ENCODE measurements at places on chromosomes 12 and 14. TPM values are rescaled to one million over a fixed set of nuclear protein-coding genes. Genes with fewer than 3 reads are reported as not detected.
A peak's percentile ranks its signal among the peaks of the same experiment; 100 is the strongest.

DNA sequence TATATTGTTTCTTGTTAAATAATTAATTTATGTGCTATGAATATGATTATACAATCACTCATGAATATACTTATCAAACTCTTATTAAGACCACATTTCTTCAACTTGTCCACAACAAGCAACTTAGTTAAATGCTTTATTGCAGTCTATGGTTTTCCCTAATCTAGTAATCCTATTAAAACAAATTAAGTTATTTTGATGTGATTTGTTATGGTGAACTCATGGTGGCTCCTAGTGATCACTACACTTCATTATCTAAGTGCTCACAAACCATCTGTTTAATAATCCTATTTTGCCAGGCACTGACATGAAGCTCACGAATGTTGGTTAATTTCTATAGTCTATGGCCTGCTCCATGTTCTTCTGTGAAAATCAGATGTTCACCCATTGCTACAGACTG lies 42.9 kb downstream of the INSM2 start:
- no peak overlapping the region for H3K27ac ChIP-seq
- H3K4me1 ChIP-seq = no peaks in the 10 kb centered on the region
- no peak overlapping the region for H3K4me3 ChIP-seq
- H3K36me3 ChIP-seq = no peaks in the 10 kb centered on the region
- H3K27me3 ChIP-seq = no peaks in the 10 kb centered on the region

- H3K27ac ChIP-seq = no peak overlapping the region
- H3K4me1 ChIP-seq = no peaks in the 10 kb centered on the region
- no peak overlapping the region for H3K4me3 ChIP-seq
- no peaks in the 10 kb centered on the region for H3K27me3 ChIP-seq
- no peaks in the 10 kb centered on the region for H3K36me3 ChIP-seq
Observed at GRCh38 chr14:71472356-71473340, 459.6 kb upstream of the RGS6 start.

- H3K27ac ChIP-seq = no peak overlapping the region
- H3K4me1 ChIP-seq = peaks cover 17% of the 10 kb centered on the region
- DNase-seq = peak; percentile 62
- no peaks in the 10 kb centered on the region for H3K27me3 ChIP-seq
Observed at GRCh38 chr14:55297611-55298499, 26.6 kb downstream of the FBXO34 start.

- H3K4me1 ChIP-seq = no peaks in the 10 kb centered on the region
- H3K36me3 ChIP-seq = no peaks in the 10 kb centered on the region
- H3K4me3 ChIP-seq = no peak overlapping the region
- H3K27ac ChIP-seq = no peak overlapping the region
- no peak for DNase-seq
Observed at GRCh38 chr14:101024686-101025085, 121.2 kb upstream of the RTL1 start.

DNA sequence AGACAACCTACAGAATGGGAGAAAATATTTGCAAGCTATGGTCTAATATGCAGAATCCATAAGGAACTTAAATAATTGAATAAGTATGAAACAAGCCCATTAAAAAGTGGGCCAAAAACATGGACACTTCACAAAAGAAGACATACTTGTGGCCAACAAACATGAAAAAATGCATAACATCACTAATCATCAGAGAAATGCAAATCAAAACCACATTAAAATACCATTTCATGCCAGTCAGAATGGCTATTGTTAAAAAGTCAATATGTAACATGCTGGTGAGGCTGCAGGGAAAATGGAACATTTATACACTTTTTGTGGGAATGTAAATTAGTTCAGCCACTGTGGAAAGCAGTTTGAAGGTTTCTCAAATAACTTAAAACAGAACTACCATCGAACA lies 945.4 kb upstream of the FLRT2 start:
- H3K36me3 ChIP-seq = no peaks in the 10 kb centered on the region
- no peak overlapping the region for H3K27ac ChIP-seq
- H3K4me1 ChIP-seq = no peaks in the 10 kb centered on the region

GRCh38 chr12:104498211-104498801 lies 41.6 kb downstream of the CHST11 start:
- DNase-seq = no peak
- no peaks in the 10 kb centered on the region for H3K36me3 ChIP-seq
- peaks cover 25% of the 10 kb centered on the region for H3K27me3 ChIP-seq
- H3K4me1 ChIP-seq = no peaks in the 10 kb centered on the region
- no peak overlapping the region for H3K27ac ChIP-seq
- no peak overlapping the region for H3K4me3 ChIP-seq

- no peak overlapping the region for H3K4me3 ChIP-seq
- no peaks in the 10 kb centered on the region for H3K27me3 ChIP-seq
- H3K27ac ChIP-seq = no peak overlapping the region
- no peak for DNase-seq
Observed at GRCh38 chr14:103551338-103551762, 11.1 kb downstream of the BAG5 start.

- no peaks in the 10 kb centered on the region for H3K36me3 ChIP-seq
- H3K27me3 ChIP-seq = no peaks in the 10 kb centered on the region
- DNase-seq = no peak
- no peaks in the 10 kb centered on the region for H3K4me1 ChIP-seq
Observed at GRCh38 chr14:30114051-30114450, 186.4 kb upstream of the PRKD1 start.

The RPAP3 gene
- total RNA-seq = 33.5 TPM

GRCh38 chr12:45762185-45763110 lies 32.9 kb downstream of the ARID2 start:
- no peaks in the 10 kb centered on the region for H3K36me3 ChIP-seq
- H3K4me1 ChIP-seq = peaks cover 8% of the 10 kb centered on the region
- no peak overlapping the region for H3K27ac ChIP-seq
- H3K4me3 ChIP-seq = no peak overlapping the region
- DNase-seq = peak; percentile 3
- no peaks in the 10 kb centered on the region for H3K27me3 ChIP-seq

DNA sequence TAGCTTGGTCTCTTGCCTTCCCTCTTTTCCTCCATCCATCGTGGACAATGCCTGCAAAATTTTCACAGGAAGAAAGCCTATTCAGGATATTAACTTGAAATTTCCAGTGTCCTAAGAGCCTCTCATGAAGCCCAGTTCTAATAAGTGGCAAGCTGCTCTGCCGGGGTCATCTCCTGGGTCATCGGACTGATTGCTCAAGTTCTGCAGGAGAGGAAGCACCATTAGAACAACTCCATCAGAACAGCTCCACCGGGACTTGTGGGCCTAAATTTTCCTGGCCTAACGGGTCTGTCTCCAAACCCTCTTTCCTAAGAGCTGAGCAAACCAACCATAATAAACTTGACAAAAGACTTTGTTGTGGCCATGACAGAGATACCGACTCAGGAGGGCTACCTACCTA lies 13.9 kb downstream of the ERG28 start:
- H3K27me3 ChIP-seq = no peaks in the 10 kb centered on the region
- no peaks in the 10 kb centered on the region for H3K4me1 ChIP-seq
- H3K36me3 ChIP-seq = peaks cover 6% of the 10 kb centered on the region
- DNase-seq = no peak
- no peak overlapping the region for H3K4me3 ChIP-seq
- no peak overlapping the region for H3K27ac ChIP-seq

GRCh38 chr14:24235804-24236688 lies 3.3 kb downstream of the GMPR2 start:
- H3K36me3 ChIP-seq = peaks cover 59% of the 10 kb centered on the region
- DNase-seq = no peak
- H3K4me3 ChIP-seq = no peak overlapping the region
- no peak overlapping the region for H3K27ac ChIP-seq
- peaks cover 24% of the 10 kb centered on the region for H3K4me1 ChIP-seq
- H3K27me3 ChIP-seq = no peaks in the 10 kb centered on the region

DNA sequence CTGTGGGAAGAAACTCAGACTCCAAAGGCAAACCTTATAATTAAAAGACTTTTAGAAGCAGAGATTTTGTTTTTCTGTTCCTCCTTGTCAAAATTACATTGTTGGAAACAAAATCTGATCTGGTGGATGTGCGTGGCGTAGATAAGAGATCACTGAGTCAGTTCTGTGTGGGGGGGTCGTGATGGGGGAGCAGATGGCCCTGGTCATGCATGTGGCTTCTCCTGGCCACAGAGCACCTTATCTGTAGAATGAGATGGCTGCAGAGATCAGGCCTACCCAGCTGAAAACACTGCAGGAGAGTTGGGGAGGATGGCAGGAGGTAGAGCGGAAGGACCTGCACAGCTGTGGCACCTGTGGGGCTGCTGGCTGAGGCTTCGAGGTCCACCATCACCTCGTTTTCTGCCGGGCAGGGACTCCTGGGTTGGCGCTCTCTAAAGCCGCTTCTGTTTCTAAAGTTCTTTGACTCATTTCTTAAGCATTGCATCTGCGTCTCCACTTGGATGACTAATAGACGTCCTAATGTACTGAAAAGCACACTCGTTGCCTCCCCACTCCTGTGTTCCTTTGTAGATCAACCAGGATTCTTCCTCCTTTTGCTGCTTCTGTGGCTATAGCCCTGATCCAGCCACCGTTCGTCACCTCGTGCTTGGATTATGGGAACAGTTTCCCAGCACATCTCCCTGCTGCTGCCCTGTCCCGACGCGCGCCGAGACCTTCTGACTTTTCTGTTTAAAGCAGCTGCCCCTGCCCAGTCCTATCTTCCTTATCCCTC lies 93.4 kb downstream of the TSPAN9 start:
- peaks cover 61% of the 10 kb centered on the region for H3K27me3 ChIP-seq
- H3K4me1 ChIP-seq = peaks cover 34% of the 10 kb centered on the region
- H3K4me3 ChIP-seq = no peak overlapping the region
- DNase-seq = peak; percentile 5
- no peaks in the 10 kb centered on the region for H3K36me3 ChIP-seq

DNA sequence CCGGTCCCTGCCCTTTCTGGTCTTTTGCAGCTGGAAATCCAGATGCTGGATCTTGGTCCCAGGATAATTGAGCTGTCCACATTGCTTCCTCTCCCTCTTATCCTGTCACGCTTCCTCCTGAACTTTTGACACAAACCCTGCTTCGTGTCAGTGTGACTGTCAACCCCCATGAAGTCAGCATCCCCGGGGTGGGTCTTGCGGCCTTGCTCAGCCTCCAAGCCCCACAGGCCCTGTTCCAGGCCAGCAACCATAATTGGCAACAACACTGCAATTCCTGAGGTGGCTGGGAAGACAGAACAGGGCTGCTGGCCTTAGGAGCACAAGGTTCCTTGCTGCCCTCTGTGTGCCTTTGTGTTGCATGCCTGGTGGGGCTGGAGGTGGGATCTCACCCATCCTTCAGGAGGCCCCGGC lies 74.9 kb downstream of the NTF3 start:
- no peaks in the 10 kb centered on the region for H3K36me3 ChIP-seq
- no peaks in the 10 kb centered on the region for H3K4me1 ChIP-seq
- no peak overlapping the region for H3K27ac ChIP-seq
- H3K27me3 ChIP-seq = peaks cover 22% of the 10 kb centered on the region
- no peak overlapping the region for H3K4me3 ChIP-seq

The TAS2R7 gene
- total RNA-seq = not detected

The PIP4P1 gene
- 27.0 TPM for total RNA-seq

The SLC25A47 gene
- total RNA-seq = not detected

GRCh38 chr12:29750131-29750927 lies 33.4 kb downstream of the TMTC1 start:
- peaks cover 18% of the 10 kb centered on the region for H3K4me1 ChIP-seq
- no peak for DNase-seq
- no peak overlapping the region for H3K4me3 ChIP-seq

The LBHD2 gene
- total RNA-seq = not detected

DNA sequence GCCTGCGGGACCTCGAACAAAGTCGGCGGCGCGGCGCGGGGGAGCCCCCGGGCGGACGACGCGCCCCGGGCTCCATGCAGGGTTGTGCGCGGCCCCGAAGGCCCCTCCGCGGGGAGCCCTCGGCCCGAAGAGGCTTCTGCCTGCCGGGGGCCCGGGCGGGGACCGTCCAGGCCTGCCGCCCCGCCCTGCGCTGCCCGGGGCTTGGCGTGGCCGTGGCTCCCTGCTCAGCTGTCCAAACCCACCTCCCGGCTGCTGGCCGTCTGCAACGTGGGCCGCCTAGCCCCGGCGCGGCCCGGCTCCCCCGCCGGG lies 670 bp downstream of the DYRK2 start:
- peak overlapping the region; percentile 84 for H3K4me3 ChIP-seq
- no peaks in the 10 kb centered on the region for H3K27me3 ChIP-seq
- peak overlapping the region; percentile 93 for H3K27ac ChIP-seq
- H3K4me1 ChIP-seq = peaks cover 36% of the 10 kb centered on the region
- no peak for DNase-seq

- peak overlapping the region; percentile 13 for H3K4me3 ChIP-seq
- peaks cover 47% of the 10 kb centered on the region for H3K4me1 ChIP-seq
- peak; percentile 92 for DNase-seq
- H3K27ac ChIP-seq = peak overlapping the region; percentile 82
Observed at GRCh38 chr12:67593041-67593440, 55.5 kb upstream of the DYRK2 start.

GRCh38 chr14:21056520-21057163 lies 980 bp upstream of the RNASE8 start:
- no peaks in the 10 kb centered on the region for H3K36me3 ChIP-seq
- no peak overlapping the region for H3K27ac ChIP-seq
- no peak overlapping the region for H3K4me3 ChIP-seq
- H3K27me3 ChIP-seq = peaks cover 16% of the 10 kb centered on the region
- peaks cover 21% of the 10 kb centered on the region for H3K4me1 ChIP-seq

GRCh38 chr12:95358111-95359083 lies 115.6 kb upstream of the METAP2 start:
- H3K4me3 ChIP-seq = no peak overlapping the region
- DNase-seq = no peak
- H3K27me3 ChIP-seq = no peaks in the 10 kb centered on the region
- H3K27ac ChIP-seq = no peak overlapping the region
- no peaks in the 10 kb centered on the region for H3K36me3 ChIP-seq

The ALDH1L2 gene
- total RNA-seq = 16.3 TPM

The PTPN6 gene
- 42.4 TPM for total RNA-seq

The CLEC1B gene
- not detected for total RNA-seq

GRCh38 chr14:64338616-64339316 lies 44.6 kb upstream of the ESR2 start:
- no peaks in the 10 kb centered on the region for H3K27me3 ChIP-seq
- H3K36me3 ChIP-seq = peaks cover 16% of the 10 kb centered on the region
- peak; percentile 93 for DNase-seq
- H3K27ac ChIP-seq = peak overlapping the region; percentile 78
- peaks cover 12% of the 10 kb centered on the region for H3K4me1 ChIP-seq

The KLRK1 gene
- not detected for total RNA-seq
